ENCODE measurements at places on chromosomes 2 and 18.

- DNase-seq: no peak
These were observed 222.7 kb downstream of the PIEZO2 start for GRCh38 chr18:10926621-10927161.

DNA sequence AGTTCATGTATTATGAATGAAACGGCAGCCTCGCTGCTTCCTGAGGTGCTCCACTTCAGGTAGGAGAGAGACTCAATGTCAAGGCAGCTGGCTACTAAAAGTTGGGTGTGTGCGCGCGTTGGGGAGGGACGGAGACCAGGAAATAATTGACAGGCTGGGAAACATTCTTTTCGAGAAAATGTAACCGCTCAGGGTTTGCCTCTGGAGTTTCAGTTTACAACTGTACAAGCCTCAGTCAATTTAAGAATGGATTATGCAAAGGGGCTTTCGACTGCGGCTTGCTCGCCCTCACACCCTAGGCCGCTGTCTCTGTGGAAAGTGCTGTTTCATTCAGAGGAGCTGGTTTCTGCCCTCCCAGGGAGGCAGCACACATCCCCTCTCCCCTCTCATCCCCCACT lies 4.4 kb upstream of the SPRED2 start:
- no peak for DNase-seq

DNA sequence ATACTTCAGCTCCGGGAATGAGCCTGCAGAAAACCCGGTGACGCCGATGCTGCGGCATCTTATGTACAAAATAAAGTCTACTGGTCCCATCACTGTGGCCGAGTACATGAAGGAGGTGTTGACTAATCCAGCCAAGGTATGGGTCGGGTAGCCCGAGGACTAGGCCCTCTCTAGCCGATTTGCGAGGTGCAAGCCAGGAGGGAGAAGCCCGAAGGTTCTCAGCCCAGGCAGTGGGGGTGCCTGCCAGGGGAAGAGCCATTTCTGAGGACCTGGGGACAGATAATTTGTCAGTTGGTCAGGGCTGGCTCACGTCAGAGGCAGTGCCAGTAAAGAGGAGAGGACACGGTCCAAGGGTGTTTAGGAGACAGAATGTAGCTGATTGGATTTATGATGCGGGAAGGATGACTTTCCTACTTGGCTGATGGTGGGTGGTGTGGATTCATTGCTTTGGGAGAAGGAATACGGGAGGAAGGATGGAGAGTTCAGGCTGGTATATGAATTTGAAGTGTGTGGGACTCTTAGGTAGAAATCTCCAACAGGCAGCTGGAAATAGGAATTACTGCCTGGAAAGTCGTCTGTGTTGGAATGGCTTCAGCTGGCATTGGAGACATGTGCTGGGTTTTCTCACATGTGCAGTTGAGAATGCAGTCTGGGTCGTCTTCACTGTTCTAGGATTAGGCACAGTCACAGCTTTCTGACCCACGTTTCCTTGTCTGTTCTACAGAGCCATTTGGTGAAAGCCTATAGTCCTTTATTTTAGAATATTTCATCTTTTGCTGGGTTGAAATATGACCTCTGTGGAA lies 874 bp downstream of the NDUFAF7 start:
- no peak for DNase-seq

DNA sequence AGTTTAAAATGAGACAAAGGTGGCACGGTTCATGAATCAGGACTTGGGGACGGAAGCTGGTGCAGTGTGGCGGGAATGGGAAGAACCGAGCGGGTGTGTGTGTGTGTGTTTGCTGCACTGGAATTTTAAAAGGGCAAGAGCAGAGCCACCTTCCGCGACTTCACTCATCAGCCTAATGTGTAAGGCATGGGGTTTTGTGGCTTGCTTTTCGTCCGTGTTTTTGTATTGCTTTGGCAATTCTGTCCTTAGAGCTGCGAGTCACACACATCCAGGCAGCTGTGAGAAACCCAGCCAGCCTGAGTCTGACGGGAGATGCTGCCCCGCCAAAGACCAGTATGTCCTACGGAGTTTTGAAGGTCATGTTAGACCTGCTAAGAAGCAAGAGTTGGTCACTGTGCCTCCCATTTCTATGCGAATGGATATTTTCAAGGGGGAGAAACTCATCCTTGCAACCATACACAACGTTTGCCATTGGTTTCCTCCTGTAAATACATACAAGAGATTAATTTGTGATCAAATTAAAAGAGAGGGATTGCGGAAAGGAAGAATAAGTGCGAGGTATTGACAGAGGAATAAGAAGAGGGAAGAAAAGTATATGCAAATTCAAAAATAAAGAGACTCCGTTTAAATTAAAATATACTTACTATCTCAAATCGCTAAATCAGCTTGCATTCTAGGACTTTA lies 665 bp upstream of the CACNB4 start:
- DNase-seq: no peak

- DNase-seq: no peak
These were observed 226.0 kb downstream of the TFCP2L1 start for GRCh38 chr2:121058852-121059558.

DNA sequence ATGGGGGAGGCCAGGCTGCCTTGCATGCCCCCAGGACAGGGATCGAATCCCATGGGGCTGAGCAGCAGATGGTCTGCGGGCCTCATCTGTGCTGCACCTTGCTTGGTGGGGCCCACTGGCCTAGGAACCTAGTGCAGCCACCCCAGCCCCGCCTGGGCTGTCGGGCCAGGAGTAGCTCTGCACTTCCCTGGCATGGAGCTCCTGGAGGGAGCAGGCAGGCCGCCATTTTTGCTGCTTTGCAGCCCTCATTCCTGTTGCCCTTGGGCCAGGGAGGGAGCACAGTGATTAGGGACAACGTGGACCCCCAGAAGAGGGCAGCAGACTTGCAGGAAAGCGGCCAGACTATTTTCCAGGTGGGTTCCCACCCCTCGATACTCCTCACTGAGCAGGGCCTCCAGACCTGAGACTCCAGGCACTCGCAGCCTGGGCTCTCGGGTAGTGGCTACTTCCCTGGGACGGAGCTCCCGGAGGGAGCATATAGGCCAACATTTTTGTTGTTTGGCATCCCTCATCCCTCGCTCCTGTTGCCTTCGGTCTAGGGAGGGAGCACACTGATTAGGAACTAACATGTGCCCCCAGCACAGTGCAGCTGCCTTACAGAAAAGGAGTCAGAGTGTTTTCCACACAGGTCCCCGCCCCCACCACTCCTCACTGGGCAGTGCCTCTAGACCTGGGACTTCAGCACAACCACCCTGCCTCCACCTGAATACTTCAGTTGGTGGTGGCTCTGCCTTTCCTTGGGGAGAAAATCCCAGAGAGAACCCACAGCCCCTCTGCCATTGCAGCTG lies 99.5 kb downstream of the MAIP1 start:
- DNase-seq: no peak

DNA sequence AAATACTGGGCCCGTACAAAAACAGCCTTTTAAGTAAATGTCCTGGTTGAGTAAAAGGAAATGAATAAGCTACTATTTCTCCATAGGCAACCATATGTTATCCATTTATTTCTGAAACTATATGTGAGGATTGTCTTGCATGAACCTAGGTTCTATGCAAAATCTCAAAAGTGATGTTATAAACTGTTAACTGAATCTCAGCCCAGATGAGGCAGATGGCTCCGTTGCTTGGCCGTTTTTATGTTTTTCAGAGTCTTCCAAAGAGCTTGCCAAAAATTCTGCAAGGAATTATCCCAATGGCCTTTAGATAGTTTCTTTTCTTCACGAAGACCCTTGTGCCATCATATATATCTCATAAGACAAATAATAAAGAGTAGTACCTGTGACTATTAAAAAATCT lies 1669.5 kb upstream of the DDX18 start:
- no peak for DNase-seq

DNA sequence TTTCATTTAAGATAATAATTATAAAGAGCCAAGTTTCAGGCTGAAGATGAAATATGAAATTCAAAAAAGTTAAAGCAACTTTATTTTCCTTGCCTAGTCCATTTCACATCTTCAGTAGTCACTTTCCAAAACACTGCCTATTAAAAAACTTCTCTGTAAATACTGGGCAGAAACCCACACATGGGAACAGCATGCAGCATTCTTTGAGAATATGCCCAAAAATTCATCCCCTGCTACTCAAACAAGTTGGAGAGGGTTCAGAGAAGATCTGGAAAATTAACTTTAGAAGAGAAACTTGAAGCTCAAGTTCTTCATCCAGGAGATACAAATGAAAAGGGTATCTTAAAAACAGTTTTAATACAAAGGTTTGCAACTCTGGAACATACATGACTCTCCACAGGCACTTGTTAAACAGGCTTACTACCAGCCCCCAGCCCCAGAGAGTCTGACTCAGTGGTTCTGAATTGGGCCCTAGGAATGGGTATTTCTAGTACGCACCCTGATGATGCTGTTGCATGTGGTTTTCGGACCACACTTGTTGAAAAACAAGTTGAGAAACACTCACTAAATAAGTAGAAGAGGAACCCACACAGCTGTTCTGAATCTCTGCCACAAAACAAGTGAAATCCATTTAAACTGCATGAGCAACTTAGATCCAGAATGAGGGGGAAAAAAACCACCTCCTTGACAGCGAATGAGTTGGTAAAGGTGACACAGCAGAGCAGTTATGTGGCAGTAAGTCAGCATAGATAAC lies 329.1 kb downstream of the SATB2 start:
- no peak for DNase-seq
